Cerebellar nuclear complex (tissue), 1 donor: ENCODE measurements at places on chromosomes 1 and 21.

DNA sequence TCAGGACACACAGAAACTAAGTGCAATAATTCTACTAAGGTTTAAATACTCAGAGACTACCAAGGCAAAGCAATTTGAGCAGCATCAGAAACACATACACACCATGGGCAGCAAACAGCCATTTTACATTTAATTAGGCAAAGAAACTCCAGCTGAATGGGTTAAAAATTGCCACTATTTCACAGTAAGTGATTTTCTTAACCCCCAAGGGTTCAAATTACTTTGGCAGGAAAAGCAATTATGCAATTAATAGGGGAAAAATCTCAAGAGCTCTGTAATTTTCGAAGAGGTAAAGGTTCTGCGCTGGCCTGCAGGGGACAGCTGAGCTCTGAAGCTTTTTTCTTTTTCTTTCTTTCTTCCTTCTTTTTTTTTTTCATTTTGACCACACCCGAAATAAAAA lies 206.2 kb upstream of the RRP15 start:
- no peak for DNase-seq

GRCh38 chr1:215118081-215118480 lies 35.5 kb downstream of the KCNK2 start:
- no peak for DNase-seq

DNA sequence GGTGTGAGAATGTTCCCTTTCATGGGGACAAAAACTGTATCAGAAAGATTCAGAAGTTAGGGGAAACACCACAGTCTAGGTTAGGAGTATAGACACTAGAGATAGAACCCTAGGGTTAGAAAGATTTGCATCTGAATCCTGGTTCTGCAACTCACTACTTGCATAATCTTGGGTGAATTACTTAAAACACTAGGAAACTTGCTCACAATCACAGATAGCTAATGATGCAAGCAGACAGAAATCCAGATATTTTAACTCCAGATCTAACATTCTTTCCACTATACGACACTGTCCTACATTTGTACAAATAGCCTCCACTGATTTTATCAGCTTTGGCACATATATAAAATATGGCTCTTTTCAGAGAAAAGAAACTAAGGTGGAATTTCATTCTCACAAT lies 30.8 kb upstream of the GLIS1 start:
- no peak for DNase-seq

- no peak for DNase-seq
These were observed 23.4 kb downstream of the GTF2B start for GRCh38 chr1:88867743-88868521.

GRCh38 chr1:150603711-150604110 lies 24.3 kb upstream of the MCL1 start:
- no peak for DNase-seq

- DNase-seq = no peak
These were observed 11.9 kb downstream of the KCNJ10 start for GRCh38 chr1:160058087-160058486.

- no peak for DNase-seq
These were observed 144.5 kb downstream of the OMA1 start for GRCh38 chr1:58401991-58402390.

GRCh38 chr1:225882694-225883615 lies 775 bp upstream of the TMEM63A start:
- DNase-seq = no peak

GRCh38 chr1:31615414-31615813 lies 2.1 kb upstream of the HCRTR1 start:
- no peak for DNase-seq

DNA sequence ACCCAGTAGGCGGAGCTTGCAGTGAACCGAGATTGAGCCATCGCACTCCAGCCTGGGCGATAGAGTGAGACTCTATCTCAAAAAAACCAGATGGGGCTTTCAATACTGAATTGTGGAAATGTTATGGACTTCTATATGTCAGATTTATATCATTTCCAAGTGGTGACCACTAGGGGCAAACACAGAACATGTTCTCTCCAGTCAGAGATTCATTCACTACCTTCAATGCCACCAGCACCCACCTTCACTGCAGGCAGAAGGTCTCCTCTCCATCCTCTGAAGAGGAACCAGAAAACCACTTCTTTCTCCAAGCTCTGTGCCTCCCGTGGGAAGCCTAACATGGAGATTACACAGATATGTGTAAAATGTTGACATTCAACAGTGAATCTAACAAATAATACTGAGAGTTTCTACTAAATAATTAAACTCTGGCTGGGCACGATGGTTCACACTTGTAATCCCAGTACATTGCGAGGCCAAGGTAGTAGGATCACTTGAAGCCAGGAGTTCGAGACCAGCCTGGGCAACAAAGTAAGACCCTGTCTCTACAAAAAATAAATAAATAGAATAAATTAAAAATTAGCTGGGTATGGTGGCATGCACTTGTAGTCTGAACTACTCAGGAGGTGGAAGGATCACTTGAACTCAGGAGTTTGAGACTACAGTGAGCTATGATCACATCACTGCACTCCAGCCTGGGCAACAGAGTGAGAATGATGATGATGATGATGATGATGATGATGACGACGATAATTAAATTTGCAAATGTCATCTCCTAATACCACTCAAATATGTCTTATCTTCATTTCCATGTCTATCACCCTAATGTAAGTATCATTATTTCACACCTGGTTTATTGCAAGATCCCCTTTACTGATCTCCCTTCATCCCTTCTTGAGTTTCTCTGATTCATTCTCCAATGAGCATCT lies 151.1 kb downstream of the ZNF281 start:
- no peak for DNase-seq

DNA sequence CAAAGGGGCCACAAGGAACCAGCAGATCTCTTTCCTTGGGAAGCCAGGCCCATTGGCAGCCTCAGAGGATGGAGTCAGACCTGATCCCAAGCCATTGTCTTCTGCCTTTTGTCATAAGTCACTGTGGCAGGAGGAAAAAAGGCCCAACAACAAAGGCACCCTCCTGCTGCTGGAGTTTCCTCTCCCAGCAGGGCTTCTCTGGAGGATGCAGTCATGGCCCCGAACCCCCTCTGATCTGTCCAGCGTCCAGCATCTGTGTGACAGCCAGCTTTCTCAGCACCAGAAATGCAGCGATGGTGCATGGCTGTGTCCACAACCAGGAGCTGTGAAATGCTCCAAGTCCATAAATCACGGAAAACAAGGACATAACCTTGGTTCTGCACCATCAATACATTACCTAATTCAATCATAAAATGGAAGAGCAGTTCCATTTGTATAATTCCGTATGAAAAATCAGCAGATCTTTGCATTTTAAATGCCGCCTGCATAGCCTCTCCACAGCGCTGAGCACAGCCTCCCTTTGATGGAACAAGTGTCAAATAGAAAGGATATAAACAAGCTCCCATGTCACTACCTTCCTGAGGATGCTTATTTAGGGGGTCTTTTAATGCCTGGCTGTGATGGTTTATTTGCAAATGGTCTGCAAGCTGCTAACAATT lies 30.6 kb downstream of the AJAP1 start:
- no peak for DNase-seq

- no peak for DNase-seq
These were observed 164.3 kb upstream of the GREM2 start for GRCh38 chr1:240776237-240776636.

DNA sequence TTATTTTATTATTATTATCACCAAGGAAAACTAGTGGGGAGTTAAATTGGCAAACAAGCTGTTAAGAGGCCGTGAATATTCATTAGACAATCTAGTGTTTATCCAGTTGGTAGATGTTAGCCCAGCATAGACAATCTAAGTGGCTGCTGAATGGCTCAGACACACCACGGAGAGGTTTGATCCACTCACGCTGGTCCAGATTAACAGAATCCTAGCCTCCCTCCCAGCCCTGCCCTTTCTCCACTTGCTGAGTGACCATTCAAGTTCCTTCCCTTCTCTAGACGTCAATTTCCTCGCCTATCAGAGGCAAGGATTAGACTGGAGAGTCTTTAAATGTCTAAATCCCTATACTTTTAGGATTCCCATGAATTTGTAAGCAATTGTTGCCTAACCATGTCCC lies 80.1 kb downstream of the RRAGC start:
- no peak for DNase-seq

GRCh38 chr21:44304877-44305293 lies 5.0 kb downstream of the PFKL start:
- no peak for DNase-seq

DNA sequence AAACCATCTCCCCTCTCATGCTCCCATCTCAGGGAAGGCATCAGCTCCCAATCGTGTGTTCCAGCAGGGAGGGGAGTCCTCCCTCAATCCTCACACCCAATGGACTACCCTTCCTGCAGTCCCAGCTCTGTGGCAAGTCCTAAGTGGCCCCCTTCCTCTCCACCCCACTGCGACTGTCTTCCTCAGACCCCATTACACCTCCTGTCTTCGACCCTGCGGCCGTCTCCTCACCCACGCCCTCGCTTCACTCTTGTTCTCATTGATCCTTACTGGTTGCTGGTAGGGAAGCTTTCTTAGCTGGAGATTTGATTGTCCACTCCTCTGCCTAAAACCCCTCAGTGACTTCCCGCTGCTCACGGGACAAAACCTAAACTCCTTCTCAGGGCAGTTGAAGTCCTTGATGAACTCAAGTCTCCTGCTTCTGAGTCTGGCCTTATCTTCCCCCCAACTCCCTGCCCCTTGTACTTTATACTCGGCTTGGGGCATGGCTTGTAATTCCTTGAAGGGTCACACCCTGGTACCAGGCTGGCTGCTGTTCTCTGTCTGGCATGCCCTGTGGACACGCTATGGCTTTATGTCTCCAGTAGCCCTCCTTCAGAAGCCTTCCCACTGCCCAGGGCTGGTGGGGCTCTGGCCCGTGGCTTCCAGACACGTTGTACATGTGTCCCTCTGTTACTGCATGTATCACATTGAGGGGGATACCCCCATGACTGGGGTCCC lies 2.3 kb upstream of the EPS8L3 start:
- no peak for DNase-seq

- no peak for DNase-seq
These were observed 73.6 kb downstream of the TBX15 start for GRCh38 chr1:118914379-118915161.

DNA sequence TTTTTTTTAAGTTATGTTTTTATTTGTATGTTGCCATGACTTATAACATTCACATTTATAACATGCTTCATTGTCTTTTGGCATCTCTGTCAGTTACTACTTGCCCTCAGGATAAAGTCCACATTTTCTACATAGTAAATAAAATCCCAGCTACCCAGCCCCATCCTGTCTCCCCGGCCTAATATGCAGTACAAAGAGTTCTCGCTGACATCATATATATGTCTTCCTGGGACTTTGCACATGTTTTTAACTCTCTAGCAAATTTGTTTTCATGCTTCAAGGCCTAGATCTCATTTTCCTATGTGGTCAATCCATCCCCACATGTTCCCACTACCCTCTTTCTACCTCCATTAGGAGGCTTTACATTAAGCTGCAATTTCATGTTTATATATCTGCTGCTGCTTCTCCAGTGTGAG lies 33.0 kb upstream of the IVNS1ABP start:
- no peak for DNase-seq

- DNase-seq = no peak
These were observed 2.8 kb downstream of the RFX5 start for GRCh38 chr1:151344291-151344690.

DNA sequence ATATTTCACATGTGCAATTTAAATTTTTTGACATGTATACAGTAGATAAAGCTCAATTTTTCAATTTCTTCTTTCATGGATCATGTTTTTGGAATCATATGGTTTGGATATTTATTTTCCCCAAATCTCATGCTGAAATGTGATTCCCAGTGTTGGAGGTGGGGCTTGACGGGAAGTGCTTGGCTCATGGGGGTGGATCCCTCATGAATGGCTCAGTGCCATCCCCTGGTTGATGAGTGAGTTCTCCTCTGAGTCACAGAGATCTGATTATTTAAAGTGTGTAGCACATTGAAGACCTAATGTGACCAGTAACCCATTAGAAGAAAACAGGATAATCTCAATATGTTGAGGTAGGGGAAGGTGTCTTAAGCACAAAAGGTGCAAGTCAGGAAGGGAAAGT lies 9.1 kb upstream of the IFI16 start:
- DNase-seq = no peak

- DNase-seq = no peak
These were observed 160.8 kb upstream of the SAMSN1 start for GRCh38 chr21:14706712-14707510.

DNA sequence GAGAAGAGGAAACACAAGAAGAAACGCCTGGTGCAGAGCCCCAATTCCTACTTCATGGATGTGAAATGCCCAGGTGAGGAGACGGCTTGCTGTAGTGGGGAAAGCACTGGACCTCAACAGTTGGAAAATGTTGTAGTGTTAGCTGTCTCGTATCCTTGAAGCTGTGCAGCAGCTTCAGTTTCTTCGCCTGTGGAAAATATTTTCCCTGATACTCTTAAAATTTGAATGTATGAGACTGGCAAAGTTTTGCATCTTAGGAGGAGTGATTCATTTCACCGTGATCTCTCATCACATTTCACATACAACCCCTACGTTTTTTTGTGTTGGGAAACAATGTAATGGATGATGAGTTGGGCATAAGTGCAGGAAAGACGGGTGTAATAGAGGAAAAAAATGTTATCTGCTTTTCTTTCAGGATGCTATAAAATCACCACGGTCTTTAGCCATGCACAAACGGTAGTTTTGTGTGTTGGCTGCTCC lies 629 bp downstream of the RPS27 start:
- no peak for DNase-seq

DNA sequence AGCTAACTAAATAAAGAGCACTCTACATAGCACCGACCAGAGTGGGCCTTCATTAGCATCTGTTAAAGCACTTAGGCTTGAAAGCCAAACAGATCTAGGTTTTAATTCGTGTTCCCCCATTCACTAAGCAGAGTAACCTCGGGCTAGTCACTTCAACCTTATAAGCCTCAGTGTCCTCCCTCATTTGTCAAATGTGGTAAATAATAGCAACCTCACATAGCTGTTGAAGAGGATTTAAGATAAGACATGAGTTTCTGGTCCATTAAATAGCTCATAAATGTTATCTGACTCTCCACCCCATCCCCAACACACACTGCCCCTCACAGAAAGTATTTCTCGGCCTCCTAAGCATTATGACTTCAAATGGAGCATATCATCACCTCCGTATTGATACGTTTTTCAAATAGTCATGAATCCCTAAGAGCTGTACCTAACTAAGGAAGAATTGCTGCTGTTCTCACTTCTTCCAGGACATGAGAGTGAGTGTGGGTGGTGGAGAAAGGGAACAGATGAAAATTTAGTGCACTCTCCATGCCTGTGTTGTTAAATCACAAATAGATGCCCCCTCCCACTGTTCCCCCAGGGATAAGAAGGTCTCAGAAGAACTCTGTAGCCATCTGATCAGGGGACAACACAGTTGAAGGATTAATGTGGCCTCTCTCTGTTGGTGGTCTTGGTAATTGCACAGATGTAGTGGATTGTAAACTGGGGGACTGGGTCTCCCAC lies 47.6 kb downstream of the PLPP3 start:
- no peak for DNase-seq

DNA sequence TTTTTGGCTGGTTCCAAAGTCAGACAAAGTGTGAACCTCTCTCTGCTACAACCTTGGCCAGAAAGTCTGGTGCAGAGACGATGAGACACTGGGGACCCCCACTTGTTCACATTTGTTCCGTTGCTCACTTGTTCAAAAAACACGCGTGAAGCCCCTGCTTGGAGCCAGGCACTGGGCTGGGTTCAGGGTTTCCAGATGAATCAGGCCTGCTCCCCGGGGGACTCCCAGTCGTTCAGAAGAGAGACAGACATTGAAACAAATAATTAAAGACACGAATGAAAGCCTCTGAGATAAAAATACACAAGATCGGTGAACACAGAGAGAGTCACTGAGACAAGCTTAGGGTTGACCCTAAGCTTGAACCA lies 101.5 kb upstream of the RUNX3 start:
- DNase-seq = no peak
